Chondrocyte (in vitro differentiated cells): ENCODE measurements at places on chromosomes 6 and 20. TPM values are rescaled to one million over a fixed set of nuclear protein-coding genes. Genes with fewer than 3 reads are reported as not detected.

The OR2H1 gene
- total RNA-seq: not detected in 3 replicates

The SERPINB6 gene
- 74.0 to 98.0 TPM (median 97.3 TPM) in 3 replicates for total RNA-seq

- H3K27me3 ChIP-seq: no peaks in the 10 kb centered on the region
- H3K4me1 ChIP-seq: peaks cover 26% of the 10 kb centered on the region
- H3K27ac ChIP-seq: no peak overlapping the region
- no peaks in the 10 kb centered on the region for H3K36me3 ChIP-seq
- H3K4me3 ChIP-seq: no peak overlapping the region
Observed at GRCh38 chr6:12418946-12419345, 128.8 kb downstream of the EDN1 start.

- H3K36me3 ChIP-seq: no peaks in the 10 kb centered on the region
- H3K4me3 ChIP-seq: no peak overlapping the region
- peaks cover 15% of the 10 kb centered on the region for H3K4me1 ChIP-seq
- no peaks in the 10 kb centered on the region for H3K27me3 ChIP-seq
- DNase-seq: no peak
Observed at GRCh38 chr6:14676064-14676463, 558.5 kb downstream of the CD83 start.

The SLC4A11 gene
- total RNA-seq: 4.2 to 4.9 TPM (median 4.3 TPM) in 3 replicates
